ENCODE measurements at places on chromosomes 16 and 17. TPM values are rescaled to one million over a fixed set of nuclear protein-coding genes. Genes with fewer than 3 reads are reported as not detected.
A peak's percentile ranks its signal among the peaks of the same experiment; 100 is the strongest.

DNA sequence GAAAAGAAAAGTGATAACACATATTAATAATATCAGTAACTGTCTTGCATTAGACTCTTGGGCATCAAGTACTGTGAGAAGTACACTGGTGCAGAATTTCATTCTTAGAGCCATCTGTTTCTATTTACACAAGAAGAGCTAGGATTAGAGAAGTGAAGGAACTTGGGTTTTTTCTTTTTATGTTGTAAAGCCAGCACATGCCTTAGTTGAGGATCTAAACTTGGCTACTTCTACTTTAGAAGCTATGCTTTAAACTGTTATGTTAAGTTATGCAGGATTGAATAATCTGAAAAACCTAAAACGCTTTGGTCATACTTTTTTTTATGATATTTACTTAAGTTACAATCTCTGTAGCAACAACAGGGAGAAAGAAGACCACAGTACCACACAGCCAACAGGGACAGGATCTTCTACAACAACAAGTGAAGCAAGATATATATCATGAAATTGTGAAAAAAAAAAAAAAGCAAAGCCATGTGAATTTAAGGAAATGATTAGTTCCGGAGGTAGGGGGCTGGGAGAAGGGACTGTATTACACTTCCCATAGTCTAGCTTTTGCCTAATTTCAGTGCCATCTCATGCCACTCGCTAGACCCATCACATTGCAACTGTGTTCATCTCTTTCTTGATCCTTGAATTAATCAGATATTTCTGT, 305.1 kb upstream of the GOT2 start:
- H3K4me1 ChIP-seq: no peaks in the 10 kb centered on the region
- H3K4me3 ChIP-seq: no peak overlapping the region
- no peak for DNase-seq
- no peaks in the 10 kb centered on the region for H3K27me3 ChIP-seq

DNA sequence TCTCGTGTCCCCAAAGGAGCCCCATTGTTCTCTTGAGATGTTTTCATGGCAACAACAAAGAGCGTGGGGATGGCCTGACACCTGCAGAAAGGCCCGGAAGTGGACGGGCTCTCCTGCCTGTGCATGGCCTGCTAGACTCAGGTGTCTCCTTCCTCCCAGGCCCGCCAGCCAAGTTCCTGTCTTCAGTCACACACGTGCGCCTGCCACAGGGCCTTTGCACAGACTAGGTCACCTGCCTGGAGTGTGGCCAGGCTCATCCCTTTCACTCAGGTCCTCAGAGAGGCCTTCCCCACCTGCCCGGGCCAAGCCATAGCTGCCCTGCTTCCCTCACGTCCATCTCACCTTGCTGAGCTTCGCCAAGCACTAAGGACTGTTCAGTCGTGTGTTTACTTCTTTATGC, 300.9 kb downstream of the FOXL1 start:
- H3K27me3 ChIP-seq: peaks cover 52% of the 10 kb centered on the region
- no peaks in the 10 kb centered on the region for H3K36me3 ChIP-seq
- no peak overlapping the region for H3K27ac ChIP-seq
- DNase-seq: no peak

DNA sequence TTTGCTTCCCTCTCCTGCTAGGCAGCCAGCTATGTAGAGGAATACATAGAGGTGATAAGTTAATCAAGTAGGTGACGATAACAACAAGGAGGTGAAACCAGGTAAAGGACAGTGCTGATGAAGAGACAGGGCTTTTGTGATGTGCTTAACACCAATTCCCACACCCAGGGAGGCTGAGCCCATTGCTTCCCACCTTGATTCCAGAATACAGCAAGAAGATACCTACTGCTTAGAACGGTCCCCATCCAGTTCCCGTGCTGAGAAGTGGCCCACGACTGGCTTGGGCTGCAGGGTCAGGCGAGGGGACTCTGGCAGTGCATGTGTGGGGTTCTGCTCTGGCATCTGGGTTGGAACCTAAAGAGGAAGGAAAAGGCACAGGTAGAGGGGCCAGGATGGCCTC, 16.1 kb upstream of the GFAP start:
- no peaks in the 10 kb centered on the region for H3K4me1 ChIP-seq
- no peak overlapping the region for H3K27ac ChIP-seq
- no peak for DNase-seq

DNA sequence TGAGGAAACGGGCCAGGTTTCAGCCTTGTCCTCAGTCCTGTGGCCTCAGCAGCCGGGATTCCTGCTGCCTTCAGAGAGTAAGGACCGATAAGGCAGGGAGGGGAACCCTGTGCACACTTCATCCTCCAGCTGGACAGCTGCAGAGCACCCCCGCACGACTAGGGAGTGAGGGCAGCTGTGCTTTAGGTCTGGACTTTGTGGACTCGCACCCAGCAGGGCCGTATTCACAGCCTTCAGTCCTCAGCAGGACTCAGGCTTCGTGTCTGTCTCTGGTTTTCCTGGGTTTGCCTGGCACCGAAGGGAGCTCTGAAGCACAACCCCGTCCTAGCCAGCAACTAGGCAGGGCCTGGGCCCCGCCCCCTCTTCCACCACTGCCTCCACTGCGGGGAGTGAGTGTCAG, 45.8 kb upstream of the CACNG5 start:
- no peaks in the 10 kb centered on the region for H3K27me3 ChIP-seq
- DNase-seq: no peak
- H3K4me1 ChIP-seq: no peaks in the 10 kb centered on the region
- H3K27ac ChIP-seq: no peak overlapping the region
- H3K4me3 ChIP-seq: no peak overlapping the region

DNA sequence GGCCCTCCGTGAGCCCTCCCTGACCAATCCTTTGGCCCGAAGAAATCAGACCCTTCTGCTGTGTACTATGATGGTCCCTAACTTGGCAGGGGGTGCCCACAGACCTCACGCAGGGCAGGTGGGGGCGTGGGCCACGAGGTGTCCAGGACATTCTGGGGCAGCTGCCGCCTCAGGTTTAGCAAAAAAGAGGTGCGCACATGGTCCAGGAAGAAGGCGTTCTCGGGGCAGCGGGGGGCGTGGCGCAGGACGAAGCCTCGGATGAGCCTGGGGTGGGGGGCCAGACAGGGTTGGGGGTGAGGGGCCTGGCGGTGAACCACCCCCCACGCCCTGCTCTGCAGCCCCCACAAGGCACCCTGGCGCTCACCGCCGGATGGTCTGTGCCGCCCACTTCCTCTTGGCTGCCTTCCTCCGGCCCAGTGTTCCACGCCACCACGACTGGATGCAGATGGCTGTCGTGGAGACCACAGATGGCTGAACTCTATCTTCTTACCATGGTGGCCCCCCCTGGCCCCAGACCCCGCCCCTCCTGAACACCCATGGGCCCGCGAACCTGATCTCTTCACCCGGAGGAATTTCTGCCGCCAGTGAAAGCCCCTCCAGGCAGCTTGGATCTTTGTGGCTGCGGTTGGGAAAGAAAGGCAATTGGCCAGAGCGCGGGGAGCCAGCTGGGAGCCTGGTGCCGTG, 14.2 kb upstream of the CRK start:
- H3K4me1 ChIP-seq: peaks cover 10% of the 10 kb centered on the region
- peaks cover 29% of the 10 kb centered on the region for H3K36me3 ChIP-seq
- DNase-seq: no peak
- H3K27me3 ChIP-seq: no peaks in the 10 kb centered on the region
- H3K4me3 ChIP-seq: no peak overlapping the region

DNA sequence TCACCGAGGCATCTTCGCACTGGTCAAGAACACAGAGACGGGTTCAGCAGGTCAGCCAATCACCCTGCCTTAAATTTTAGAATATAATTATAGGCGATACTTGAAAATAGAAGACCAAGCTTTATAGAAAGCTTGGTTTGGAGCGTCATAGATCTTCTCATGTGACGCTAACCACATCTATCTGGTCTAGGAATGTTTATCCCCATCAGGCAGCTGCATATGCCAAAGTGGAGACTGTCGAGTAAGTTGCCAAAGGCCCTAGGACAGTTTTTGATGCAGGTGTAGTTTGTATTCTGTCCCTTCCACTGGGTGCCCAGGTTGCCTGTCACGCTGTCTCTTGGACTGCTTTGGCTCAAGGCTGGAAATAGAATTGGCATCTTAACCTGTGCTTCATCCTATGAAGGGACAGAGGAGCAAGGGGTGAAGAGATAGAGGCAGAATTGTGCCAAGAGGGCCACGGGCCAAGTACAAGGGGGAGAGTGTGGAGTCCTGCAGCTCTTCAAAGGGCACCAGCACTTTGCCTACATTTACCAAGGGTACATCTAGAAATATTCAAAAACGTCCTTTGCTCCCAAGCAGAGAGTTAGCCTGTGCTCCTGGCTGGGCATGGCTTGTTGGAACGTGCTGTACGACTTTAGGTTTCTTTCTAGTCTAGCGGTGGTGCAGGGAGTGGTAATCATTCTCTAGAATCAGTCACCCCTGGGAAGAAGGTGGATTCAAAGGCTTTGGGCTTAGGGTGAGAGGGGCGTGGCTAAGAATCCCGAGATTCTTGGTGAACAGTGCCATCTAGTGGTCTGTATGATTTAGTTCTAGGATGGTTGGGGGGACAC, 5.3 kb upstream of the WIPI1 start:
- H3K4me1 ChIP-seq: peaks cover 53% of the 10 kb centered on the region
- peak overlapping the region; percentile 92 for H3K27ac ChIP-seq
- DNase-seq: peak; percentile 83
- H3K36me3 ChIP-seq: no peaks in the 10 kb centered on the region

- no peaks in the 10 kb centered on the region for H3K36me3 ChIP-seq
- peaks cover 6% of the 10 kb centered on the region for H3K27me3 ChIP-seq
- H3K4me3 ChIP-seq: no peak overlapping the region
- H3K27ac ChIP-seq: no peak overlapping the region
- no peak for DNase-seq
Measured at GRCh38 chr16:54437921-54438320, 151.3 kb upstream of the IRX3 start.

GRCh38 chr17:14747603-14747950, 446.7 kb downstream of the HS3ST3B1 start:
- no peaks in the 10 kb centered on the region for H3K27me3 ChIP-seq
- no peaks in the 10 kb centered on the region for H3K4me1 ChIP-seq
- no peaks in the 10 kb centered on the region for H3K36me3 ChIP-seq
- H3K4me3 ChIP-seq: no peak overlapping the region

DNA sequence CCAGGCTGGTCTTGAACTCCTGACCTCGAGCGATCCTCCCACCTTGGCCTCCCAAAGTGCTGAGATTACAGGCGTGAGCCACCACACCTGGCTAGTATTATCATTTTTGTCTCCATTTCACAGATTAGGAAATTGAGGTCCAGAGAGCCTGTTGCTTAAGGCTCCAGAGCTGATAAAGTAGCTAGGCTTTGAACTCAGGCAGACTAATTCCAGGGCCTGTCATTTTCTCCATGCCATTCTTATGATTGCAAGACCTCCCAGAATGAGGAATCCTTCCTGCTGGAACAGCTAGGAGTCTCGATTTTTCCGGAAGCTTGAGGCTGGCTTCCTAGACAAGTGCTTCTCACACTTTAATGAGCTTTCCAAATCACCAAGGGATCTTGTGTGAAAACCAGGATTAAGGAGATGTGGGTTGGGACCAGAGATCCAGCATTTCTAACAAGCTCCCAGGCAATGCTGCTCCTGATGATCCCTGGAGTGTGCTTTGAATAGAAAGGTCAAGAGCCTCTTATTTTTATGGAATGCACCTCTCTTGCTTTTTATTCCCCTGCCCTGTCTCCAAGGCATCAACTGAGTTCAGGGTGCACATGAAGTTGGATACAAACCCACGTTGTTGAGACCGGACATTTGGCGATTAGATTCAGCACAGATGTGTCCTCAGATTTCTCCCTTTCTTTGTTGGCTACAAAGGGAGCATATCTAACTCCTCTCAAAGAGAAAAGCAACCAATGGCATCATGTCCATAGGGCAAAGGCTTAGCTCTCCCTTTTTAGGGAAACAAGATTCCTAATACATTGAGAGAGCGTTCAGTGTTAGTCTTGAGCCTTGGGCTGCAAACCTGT, 40.3 kb upstream of the FAM20A start:
- H3K27ac ChIP-seq: no peak overlapping the region
- no peak overlapping the region for H3K4me3 ChIP-seq

GRCh38 chr16:84535851-84536250, 31.4 kb upstream of the MEAK7 start:
- no peak overlapping the region for H3K4me3 ChIP-seq
- peaks cover 4% of the 10 kb centered on the region for H3K4me1 ChIP-seq
- DNase-seq: no peak

- no peak overlapping the region for H3K4me3 ChIP-seq
- peak; percentile 76 for DNase-seq
- H3K4me1 ChIP-seq: no peaks in the 10 kb centered on the region
- no peaks in the 10 kb centered on the region for H3K27me3 ChIP-seq
Measured at GRCh38 chr17:43878260-43879175, 28.8 kb downstream of the MPP2 start.

The GABARAP gene
- total RNA-seq: 188 TPM

The USP10 gene
- total RNA-seq: 105 TPM

The MT1G gene
- 5.8 TPM for total RNA-seq

All from activated CD4-positive, alpha-beta memory T cell treated with anti-CD3 and anti-CD28 coated beads for 36 hours (primary cell).